Glutamatergic neuron (in vitro differentiated cells): ENCODE measurements at places on chromosomes 7 and 10. TPM values are rescaled to one million over a fixed set of nuclear protein-coding genes. Genes with fewer than 3 reads are reported as not detected.

NODAL gene
- total RNA-seq, result not detected

SPDYE9 gene
- total RNA-seq, result 0.25 TPM

LRRD1 gene
- total RNA-seq, result 0.15 TPM

FFAR4 gene
- not detected for total RNA-seq
